ENCODE measurements at places on chromosomes 2 and 18.

DNA sequence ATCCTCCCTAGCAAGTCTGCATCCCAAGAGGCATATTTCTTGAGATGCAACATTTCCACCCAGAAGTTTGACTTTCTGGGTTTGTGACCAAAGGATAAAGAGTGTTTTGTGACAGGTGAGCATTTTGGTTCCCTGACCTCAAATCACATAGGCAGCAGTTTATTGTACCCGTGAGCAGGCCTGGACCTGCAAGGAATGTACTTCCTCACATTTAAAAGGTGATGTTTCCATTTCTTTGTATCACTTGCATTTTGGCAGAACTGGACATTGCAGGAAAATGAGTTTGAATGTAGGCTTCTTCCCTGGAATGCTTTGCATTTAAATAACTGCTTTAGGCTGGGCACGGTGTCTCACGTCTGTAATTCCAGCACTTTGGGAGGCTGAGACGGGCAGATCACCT lies 160.7 kb downstream of the ALPK2 start:
- DNase-seq: no peak

DNA sequence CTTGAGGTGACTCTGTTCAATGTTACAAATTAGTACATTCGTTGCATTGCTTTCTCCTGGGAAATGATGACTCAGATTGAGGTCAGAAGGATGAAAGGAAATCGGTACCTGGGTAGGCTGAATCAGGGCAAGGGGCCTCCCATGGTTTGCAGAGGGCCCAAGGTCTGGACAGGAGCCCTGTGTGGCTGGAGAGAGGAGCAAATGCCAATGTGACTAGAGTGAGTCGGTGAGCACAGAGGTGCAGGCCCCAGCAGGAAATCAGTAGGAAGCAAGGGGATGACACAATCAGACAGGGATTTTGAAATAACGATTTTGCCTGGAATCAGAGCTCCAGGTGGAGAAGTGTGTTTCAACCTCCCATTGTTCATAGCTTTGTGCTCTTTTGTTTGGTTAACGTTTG lies 118.9 kb downstream of the CCDC102B start:
- DNase-seq: no peak

GRCh38 chr2:174553811-174554493 lies 43.7 kb downstream of the WIPF1 start:
- DNase-seq: no peak

- no peak for DNase-seq
These were observed 319.1 kb downstream of the AGPS start for GRCh38 chr2:177711483-177712265.

DNA sequence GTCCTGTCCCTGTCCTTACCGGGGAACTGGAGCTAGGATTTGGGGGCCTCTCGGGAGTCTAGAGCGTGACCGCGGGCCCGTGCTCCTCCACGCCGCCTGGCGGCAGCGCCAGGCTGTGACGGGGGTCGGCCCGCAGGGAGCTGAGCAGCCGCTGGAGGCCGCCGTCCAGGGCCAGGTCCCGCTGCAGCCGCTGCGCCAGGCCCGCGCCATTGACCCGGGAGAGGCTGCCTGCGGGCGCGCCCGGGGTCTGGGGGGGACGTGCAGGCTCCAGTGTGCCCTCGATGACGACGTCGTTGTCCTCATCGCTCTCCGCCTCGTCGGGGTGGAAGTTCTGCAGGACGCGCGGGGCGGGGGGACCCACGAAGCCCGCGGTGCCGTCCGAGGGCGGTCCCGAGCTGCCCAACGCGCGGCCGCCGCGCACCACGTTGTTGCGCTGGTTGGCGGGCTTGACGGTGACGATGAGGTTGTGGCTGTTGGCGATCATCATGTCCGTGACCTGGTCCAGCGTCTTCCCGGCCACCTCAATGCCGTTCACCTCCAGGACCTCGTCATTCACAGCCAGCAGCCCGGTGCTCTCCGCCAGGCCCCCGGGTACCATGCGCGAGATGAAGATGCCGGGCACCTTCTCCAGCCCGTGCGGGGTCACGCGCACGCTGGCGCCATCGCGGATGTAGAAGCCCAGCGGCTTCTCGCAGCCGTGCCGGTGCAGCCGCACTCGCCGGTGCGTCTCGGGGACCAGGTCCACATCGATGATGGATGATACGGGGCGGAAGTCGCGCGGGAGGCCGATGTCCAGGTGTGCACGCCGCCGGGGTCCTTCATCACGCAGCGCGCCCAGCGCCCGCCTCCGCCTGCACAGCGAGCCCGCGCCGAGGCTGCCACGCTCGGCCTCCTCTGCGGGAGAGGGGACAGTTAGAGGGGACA lies 50.9 kb downstream of the ADNP2 start:
- DNase-seq: no peak
